AG04449 (cell line): ENCODE measurements at places on chromosomes 7 and 10.

- DNase-seq, result no peak
These were observed 49.7 kb upstream of the TM9SF3 start for GRCh38 chr10:96636551-96636950.

- no peak for DNase-seq
These were observed 4.4 kb upstream of the TBX20 start for GRCh38 chr7:35258125-35258867.

DNA sequence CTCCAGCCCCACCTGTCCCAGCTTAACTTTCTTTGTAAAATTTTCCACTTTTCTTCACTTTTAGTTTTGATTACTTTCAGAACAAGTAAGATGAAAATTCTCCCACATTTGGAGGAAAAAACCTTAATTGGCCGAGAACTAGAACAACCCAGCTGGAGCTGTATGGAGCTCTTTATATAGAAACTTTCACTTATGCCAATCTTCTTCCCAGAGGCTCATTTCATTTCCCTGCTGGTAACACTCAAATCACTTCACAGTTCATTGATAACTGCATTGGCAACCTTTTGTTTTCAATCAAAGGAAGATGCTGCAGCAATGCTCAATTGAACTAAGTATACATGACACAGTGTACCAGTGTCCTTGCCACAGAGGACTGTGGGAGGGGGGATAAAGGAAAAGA lies 176.2 kb upstream of the NOBOX start:
- DNase-seq, result no peak

DNA sequence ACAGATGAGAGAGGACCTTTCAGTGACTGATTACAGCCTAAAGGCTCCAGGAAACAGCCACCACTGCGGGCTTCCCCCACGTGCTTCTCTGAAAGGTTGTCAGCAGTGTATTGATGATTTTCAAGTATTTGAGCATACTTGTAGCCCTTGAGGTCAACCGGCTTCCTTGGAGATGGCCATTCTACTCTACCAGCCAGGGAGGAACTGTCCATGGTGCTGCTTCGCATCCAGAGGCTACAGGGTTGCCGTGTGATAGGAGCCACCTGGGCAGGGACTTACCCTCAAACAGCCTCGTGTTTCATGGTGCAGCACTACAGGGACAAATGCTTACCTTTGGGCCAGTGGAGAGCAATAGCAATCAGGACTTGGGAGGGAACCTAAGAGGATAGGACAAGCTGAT lies 179.5 kb downstream of the DPP6 start:
- DNase-seq, result no peak

- DNase-seq, result no peak
These were observed 203.5 kb downstream of the RNLS start for GRCh38 chr10:88379575-88379974.

DNA sequence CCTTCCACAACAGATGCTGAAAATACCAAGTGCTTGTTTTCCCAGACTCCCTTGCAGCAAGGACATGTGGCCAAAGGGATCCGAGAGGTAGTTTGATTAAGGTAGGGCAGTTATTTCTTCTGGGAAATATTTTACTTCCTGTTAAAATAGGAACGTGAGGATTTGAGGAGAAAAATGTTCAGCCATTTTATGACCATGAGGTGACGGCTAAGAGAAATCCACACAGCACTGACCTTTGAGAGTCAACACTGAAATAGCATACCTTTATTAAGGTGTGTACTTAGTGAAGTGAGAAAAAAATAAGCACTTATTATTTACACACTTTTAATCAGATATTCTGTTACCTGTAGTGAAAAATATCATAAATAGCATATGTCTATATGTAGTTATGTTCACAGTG lies 133.9 kb downstream of the PPP1R3A start:
- DNase-seq, result no peak

DNA sequence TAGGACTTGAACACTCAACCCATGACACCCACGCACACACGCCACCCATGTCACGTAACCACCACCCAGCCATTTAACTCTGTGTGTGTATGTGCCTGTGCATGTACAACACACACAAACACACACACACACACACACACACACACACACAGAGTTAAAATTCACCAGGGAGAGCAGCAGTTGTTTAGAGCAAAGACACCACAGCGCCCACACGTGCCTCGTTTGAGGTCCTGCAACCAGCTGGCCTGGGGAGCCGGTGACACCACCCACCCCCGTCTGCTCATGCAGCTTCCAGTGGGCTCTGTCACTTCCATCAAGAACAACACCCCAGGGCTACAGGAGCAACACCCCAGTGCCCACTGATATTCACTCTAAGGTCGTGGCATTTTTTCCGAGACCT lies 97.4 kb downstream of the ELFN1 start:
- DNase-seq, result no peak

DNA sequence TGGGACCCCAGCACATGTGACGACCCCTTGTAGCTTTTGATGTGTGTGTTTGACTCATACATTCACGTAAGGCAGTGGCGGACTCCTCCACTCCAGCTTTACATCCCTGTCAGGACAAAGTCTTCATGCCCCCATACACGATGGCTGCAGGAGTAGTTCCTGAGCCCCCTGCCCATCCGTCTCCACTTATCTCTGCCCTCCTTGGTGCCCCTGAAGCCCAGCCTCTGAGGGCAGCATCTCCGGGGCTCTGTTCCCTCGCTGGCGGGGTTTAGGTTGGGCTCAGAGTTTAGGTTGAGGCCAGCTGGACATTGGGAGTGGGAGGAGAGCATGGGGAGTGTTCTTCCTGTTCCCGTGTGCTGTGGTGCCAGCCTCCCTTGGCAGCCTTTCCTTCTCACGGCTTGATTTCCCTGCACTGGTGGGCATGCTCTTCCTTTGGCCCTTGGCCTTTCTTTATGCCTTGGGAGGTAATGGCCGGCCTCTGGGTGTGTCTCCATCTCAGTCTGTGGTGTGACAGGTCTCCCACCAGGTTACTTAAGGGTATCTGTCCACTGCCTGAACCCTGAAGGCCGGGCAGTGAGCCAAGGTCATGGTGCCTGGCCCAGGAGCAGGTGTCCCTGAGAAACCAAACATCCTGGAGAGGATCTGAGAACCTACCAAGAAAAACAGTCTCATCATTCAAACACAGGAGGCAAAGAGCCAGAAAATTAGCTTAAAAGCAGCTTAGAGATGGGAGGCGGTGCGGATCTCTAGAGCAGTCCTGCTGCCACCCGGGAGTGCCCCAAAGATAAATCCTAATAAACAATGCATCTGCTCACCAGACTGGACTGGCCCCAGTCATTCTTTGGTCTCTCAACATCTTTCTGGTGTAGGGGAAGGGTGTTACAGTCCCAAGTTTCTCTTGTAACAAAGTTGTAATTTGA lies 85.5 kb downstream of the GLRX3 start:
- DNase-seq, result no peak

GRCh38 chr10:80170026-80170425 lies 35.3 kb downstream of the ANXA11 start:
- no peak for DNase-seq

- no peak for DNase-seq
These were observed 42.7 kb downstream of the PAPSS2 start for GRCh38 chr10:87702260-87702972.

- DNase-seq, result no peak
These were observed 64.7 kb downstream of the LRGUK start for GRCh38 chr7:134191876-134192275.

- DNase-seq, result no peak
These were observed 91.3 kb downstream of the POU6F2 start for GRCh38 chr7:39069031-39069430.

DNA sequence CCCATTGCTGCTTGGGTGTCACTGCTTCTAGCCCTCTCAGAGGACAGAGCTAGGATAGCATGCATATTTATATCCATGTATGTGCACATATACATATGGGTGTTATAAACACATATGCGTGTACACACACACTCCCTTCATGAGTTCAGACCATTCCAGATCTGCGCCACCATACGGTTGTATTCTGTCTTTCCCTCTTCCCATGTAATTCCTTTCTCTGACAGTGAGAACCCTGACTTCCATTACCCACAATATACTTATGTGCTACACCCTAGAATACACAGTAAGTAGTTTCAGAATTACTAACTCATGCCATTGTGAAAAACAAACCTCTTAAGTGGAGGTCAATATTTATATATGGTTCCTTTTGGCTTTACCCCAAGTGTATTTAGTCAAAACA lies 116.6 kb upstream of the SAMD8 start:
- DNase-seq, result no peak

GRCh38 chr7:32935558-32935957 lies 21.7 kb upstream of the FKBP9 start:
- DNase-seq, result no peak

DNA sequence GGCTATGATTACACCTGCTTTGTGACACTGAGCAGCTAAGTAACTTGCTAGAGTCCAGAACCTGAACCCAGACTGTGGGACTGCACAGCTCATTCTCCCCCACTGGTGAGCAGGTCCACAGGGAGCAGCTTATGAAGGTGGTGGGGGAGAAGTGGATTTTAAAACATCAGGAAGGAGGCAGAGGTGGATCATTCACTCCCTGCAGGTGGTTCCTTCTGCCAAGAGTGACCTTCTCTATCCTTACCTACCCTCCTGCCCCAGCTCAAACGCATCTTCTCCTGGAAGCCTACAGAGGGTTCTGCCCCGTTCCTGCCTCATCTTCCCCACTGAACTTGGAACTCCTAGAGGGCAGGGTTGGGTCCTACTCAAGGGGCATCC lies 539 bp upstream of the FAM241B start:
- no peak for DNase-seq
